ENCODE measurements at places on chromosomes 6 and 20.

DNA sequence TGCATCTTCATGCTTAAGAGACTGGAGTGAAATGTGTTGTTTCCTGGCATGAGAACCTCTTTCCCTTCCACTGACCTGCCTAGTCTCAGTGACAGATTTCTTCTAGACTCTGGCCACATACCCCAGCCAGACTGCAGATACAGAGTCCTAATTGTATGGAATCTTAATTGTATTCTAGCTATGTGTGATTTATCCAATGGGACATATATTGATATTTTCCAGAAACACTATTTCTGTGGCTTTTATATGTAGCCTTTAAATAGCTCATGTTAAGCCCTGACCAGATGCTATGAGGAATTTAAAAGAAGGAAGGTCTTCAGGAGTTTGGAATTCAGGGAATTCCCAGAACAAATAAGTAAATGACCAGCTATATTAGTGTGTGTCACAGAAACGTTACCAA lies 99.0 kb downstream of the FIG4 start:
- DNase-seq, result no peak

- no peak for DNase-seq
These were observed 60.2 kb upstream of the L3MBTL3 start for GRCh38 chr6:129957941-129958898.

DNA sequence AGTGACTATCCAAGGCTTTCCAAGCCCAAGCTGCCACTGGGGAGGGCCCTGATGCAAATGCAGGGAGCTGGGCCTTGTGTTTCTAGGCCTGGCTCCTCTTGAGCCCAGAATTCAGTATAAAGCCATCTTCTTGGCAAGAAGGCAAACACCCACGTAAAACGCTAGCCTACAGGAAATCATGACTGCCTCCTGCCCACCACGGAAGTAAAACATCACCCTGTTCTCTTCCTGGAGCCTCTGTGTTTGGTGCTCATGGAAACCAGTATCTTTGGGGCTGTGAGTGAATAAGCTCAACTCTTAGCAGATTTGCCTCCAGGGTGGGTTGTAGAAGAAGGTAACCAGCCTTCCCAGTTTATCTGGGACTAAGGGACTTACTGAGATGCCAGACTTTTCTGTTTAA lies 271.0 kb downstream of the ZNF217 start:
- no peak for DNase-seq

DNA sequence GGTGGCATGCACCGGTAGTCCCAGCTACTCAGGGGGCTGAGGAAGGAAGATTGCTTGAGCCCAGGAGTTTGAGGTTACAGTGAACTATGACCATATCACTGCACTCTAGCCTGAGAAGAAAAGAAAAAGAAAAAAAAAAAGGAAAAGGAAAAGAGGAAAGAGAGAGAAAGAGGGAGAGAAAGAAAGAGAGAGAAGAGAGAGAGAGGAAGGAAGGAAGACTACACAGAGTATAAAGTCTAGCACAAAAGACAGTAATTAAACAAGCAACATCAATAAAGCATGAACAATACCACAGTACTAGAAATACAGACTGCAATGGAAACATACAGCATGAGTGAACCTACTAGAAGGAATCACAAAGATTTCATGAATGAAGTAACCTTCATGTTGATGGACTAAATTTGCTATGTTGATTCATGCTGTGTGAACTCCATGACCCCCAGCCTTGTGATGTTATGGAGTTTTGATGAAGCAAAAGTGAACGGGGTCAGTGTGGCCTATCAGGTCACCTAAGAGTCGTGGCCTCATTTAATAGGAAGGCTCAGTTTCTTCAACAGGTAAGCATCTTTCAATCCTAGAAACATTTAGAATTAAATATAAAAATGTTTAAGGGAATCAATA lies 57.6 kb downstream of the NUDT3 start:
- no peak for DNase-seq

DNA sequence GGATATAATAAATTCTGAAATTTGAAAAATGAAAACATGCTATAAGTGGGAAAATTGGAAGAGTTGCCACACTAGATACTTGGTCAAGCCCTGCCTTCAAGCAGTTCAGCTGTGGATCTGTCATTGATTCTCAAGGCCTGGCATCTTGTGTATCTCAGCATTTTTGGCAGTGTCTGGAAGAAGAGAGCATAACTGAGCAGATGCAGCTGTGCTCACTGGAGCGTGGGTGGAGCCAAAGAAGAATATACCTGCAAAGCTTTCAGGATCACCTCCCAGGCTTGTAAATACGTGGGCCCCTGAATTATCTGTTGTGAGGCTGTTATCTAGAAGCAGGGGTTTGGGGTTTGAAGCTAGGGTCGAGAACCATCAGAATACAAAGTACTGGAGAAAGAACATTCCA lies 31.3 kb upstream of the CHD6 start:
- DNase-seq, result no peak

- DNase-seq, result no peak
These were observed 3.3 kb upstream of the ASXL1 start for GRCh38 chr20:32354592-32355416.

DNA sequence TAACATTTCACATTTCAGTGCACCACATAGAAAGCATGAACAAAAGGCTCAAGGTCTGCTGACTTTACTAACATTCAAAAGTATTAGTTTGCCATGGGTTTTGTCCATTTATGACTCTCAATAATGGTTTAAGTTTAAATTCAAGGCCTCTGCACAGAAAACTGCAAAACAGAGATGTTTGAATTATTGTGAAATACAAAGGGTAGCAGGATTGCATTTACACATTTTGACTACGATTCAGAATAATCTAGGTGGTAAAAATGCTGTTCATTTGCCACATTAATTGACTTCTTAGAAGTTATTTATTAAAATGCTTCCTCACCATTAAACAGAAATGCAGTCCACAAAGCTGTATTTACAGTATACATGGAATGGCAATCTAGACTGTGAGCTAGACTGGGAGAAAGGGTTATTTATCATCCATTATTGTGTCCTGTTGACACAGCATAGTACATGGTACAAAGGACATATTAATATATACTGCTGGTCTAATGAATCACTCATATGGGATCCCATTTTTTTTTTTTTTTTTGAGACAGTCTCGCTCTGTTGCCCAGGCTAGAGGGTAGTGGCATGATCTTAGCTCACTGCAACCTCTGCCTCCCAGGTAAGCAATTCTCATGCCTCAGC lies 18.0 kb downstream of the USP49 start:
- DNase-seq, result no peak

DNA sequence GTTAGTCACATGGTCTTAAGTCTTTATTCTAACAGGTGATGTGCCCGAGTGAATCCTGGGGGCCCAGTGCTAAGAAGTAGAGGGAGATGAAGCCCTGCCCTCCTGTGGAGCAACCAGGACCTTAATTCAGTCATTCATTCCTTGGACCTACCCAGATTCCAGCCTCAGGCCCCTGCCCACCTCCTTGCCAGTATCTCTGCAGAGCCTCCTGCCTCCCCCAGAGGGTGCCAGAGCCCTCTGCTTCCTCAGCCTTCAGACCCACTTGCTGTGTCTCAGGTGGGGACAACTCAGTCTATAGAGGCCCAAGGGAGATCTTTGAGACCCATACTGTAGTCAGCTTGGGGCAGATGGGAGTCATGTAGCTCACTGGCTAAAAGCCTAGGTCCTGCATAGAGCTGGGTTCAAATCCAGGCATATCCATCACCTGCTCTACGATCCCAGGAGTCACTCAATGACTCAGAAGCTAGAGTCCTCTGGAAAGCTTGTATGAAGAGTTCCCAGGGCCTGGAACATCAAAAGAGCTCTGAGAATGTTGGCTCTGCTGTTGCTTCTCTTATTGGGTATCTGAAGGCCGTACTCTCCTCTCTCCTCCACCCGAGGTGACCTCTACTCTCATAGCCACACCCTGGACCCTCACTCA lies 3.9 kb upstream of the SIGLEC1 start:
- DNase-seq, result no peak

GRCh38 chr6:28772480-28773381 lies 151.1 kb downstream of the TRIM27 start:
- no peak for DNase-seq

- DNase-seq, result no peak
These were observed 3.5 kb downstream of the RING1 start for GRCh38 chr6:33211666-33212422.

DNA sequence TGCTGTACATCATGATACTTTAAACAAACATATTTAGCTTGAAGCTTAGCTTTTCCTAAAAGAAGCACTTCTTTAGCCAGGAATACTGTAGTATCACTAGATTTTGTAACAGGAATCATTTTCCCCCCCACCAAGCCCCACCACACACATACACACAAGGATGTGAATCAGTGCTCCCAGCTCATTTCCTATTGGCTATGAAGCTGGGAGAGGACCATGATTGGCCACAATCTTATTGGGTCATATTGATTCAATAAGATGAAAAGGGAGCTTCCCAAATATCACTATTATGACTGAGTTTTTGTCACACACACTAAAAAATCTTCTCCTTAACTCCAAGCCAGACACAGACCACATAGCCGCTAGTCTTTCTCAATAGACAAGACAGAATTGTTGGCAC lies 140.5 kb upstream of the TNFAIP3 start:
- DNase-seq, result no peak

DNA sequence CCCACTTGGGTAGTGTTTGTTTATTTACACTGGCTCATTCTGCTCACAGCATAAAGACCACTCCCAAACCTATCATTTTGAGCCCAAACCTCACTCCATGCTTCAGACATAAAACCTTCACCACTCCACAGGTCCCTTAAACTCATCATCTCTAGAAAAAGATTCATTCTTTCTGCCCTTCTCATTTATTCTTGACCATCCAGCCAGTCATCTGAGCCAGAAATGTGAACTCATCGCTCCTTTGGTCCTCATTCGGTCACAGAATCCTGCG lies 12.4 kb downstream of the TPMT start:
- no peak for DNase-seq

DNA sequence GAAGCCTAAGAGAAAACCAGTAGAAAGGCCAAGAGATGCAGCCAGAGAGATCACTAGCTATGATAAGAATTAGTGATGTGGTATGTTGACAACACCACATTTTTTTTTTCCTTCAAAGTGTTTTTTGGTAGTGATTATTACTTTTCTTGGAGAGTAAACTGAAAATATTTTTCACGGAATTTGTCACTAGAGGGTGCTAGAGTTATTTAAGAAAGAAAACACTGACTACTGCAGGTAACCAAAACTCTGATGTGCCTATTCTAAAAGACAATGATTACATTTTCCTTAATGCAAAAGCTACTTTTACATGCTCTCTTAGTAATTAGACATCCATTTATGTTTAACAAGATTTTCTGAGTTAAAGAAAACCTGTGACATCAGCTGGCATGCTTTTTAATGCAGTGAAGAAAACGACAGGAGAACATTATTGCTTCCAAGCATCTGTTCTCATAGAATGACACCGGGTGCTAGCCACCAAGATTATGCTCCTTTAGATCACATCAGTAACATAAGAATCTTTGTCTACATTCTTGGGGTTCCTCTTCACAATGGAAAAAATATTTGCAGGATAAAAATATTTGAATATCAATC lies 28.8 kb downstream of the RWDD2A start:
- DNase-seq, result peak; percentile 41

GRCh38 chr20:9903048-9903655 lies 64.3 kb upstream of the PAK5 start:
- DNase-seq, result no peak

- DNase-seq, result no peak
These were observed 41.4 kb downstream of the TPD52L1 start for GRCh38 chr6:125194941-125195340.

DNA sequence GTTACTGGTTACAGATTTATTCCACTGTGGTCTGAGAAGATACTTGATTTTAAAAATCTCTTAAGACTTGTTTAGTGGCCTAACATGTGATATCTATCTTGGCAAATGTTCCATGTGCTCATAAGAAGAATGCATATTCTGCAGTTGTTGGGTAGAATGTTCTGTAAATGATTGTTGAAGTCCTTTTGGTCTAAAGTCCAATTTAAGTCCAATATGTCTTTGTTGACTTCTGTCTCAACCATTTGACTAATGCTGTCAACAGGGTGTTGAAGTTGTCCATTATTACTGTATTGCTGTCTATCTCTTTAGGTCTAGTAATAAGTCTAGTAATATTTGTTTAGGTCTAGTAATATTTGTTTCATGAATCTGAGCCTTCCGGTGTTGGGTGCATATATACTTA lies 387.8 kb upstream of the RUNX2 start:
- DNase-seq, result no peak

- DNase-seq, result no peak
These were observed 24.8 kb downstream of the C6orf62 start for GRCh38 chr6:24694198-24694597.

Measured in bone marrow (tissue), 2 donors.